Activated CD4-positive, CD25-positive, alpha-beta regulatory T cell treated with anti-CD3 and anti-CD28 coated beads, Interleukin-2, amount 50 U/mL, for 24 hours (primary cell): ENCODE measurements at places on chromosomes 7 and 10.

DNA sequence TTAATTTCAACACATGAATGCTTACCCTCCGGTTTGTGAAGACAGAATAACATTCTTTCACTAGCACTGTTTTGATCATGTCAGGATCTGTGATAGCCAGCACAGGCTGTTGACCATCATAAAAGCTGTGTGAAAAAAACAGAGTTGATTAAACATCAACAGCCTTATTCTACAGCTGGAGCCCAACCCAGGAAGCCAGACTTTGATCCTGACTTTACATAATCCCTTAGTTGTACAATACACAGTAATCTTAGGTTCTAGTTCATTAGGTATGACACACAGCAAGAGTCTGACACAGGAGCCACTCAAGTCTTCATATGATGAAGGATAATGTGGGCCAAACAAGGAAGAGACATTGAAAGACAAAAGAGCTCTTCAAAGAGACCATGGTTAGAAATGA is 11.4 kb downstream of the CYP3A4 start:
- ATAC-seq, result no peak

DNA sequence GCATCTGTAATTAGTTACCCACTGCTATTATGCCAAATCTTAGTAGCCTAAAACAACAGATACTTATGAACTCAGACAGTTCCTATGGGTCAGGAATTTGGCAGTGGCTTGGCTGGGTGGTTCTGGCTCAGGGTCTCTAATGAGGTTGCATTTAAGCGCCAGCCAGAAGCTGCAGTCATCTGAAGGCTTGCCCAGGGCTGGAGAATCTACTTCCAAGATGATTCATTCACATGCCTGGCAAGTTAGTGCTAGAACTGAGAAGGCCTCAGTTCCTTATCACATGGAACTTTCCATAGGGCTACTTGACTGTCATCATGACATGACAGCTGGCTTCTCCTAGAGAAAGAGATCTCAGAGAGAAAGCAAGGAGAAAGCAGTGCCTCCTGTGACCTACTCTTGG is 121.3 kb downstream of the AVL9 start:
- no peak for ATAC-seq

- ATAC-seq, result peak; percentile 70
Observed at GRCh38 chr10:24900888-24901685, 51.3 kb downstream of the PRTFDC1 start.

- no peak for ATAC-seq
Observed at GRCh38 chr10:113139699-113140098, 189.7 kb downstream of the TCF7L2 start.

DNA sequence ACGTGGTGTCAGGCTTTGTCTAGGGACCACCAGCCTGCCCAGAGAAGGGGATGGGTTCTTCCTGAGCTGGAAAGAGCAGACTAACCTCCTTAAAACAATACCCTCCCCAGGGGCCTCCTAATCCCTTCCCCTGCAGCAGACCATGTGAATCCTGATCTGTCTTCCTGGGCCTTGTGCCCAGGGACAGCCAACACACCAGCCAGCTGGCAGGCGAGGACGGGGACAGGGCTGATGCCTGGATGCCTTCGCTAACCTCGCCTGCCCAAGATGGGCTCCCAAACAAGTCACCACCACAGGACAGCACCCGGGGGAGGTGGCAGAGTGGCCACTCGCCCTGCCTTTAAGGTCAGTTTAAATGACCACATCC is 17.6 kb downstream of the PODXL start:
- no peak for ATAC-seq

DNA sequence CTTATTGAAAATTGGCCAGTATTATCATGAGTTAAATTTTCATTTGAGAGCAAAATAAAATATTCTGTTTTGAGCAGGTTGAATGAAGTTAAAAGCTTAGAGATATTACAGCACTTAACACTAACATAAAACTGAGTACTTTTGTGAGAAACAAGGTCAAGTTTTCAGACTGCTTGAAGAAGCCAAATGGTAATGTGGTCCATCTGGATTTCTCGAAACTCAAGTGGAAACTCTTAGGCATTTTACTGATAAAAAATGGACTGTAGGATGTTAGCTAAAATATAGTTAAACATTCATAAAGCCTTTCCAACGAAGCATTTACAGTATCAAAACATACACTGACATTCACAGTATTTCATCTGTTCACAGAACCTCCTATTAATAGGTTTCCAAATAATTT is 528.1 kb upstream of the SEMA3D start:
- ATAC-seq, result no peak

GRCh38 chr10:125068406-125068805 is 92.0 kb downstream of the CTBP2 start:
- ATAC-seq, result no peak

DNA sequence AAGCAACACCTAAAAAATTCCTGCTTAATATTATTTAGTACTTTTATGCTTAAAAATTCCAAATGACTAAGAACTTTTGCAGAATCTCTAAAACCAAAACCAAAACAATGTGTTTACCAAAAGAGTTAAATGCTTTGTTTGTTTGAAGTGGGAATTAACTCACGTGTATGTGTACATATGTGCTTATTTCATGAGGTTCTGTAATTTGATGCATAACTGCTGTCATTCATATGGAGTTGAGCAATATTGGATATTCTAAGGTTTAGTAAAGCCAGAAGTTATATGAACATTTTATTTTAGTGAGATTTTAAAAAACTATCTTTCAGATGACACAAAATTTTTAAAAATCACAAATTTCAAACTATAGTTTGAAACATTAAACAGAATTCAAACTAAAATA is 157.1 kb downstream of the PIP4K2A start:
- no peak for ATAC-seq

GRCh38 chr7:28069807-28070206 is 110.8 kb downstream of the JAZF1 start:
- no peak for ATAC-seq

DNA sequence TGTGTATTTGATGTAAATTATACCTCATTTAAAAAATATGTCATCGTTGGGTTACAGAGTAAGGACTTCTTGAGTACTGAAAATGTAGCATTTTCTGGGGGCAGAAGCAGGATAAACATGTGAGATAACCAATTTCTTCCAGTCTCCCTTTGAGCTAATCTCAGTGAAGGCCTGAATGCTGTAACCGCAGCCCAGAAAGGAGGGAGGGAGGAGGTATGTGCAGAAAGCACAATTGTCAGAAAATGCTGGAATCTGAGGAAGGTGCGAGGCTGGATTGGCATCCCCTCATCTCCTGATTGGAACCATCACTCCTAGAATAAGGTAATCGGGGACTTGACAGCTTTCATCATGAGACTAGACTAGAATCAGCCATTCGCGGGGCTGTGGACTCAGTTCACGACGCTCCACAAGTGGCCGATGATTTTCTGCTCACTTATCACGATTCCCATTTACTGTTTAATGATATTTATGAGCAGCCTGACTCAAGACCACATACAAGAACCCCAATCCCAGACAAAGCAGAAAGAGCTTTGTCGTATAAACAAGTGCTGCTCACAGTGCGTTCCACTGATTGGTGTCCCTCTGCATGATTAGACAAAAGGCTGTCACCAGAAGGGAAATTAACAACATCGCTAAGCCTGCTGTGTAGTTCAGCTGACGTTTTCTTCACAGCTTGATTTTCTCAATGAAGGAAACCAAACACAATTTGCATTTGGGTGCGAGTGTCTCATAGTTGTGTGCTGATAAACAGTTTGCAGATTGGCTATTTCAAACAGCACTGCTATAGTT is 93.2 kb downstream of the SVIL start:
- ATAC-seq, result no peak

GRCh38 chr7:112211348-112211907 is 4.9 kb downstream of the ZNF277 start:
- no peak for ATAC-seq

DNA sequence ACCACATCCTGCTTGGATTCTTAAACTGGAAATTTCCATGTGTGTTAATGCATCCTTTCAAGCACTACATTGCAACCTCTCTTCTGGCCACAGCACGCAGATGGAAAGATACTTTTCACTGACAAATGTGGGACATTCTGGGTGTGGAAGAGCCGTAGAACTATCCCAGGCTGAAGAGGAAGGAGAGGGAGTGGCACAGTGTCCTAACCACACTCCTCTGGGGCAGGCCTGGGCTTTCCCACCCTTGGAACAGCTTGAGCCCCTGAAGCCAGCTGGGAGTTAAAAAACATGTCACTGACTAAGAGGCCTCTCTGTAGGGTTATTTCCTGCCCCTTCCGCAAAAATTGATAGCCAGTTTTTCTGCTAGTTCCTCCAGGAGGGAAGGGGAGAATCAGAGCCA is 34.0 kb upstream of the DNMBP start:
- ATAC-seq, result no peak

DNA sequence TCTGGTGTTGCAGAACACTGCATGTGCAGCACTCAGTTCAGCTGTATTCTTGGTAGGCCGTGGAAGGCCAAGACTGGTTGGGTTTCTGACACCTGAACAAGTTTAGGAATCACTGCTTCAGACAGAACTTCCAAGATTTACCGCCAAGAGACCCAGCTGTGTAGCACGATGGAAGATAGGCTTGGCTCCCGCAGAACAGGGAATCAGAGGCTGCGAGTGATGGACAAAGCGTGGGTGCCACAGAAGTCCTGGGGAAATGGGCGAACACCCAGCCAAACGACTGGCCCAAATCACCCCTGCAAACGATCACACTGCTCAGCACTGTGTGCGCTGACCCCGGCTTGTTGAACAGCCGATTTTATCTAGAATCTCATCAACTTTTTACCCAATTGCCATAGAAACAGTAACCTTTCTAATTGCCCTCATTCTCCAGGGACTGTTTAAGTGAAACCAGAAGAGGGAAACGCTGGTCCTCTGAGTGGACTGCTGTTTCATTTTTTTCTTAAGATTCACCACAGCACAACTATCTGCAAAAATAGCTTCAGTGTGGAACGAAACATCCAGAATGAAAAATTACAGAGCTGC is 17.9 kb downstream of the ZFAND2A start:
- no peak for ATAC-seq

DNA sequence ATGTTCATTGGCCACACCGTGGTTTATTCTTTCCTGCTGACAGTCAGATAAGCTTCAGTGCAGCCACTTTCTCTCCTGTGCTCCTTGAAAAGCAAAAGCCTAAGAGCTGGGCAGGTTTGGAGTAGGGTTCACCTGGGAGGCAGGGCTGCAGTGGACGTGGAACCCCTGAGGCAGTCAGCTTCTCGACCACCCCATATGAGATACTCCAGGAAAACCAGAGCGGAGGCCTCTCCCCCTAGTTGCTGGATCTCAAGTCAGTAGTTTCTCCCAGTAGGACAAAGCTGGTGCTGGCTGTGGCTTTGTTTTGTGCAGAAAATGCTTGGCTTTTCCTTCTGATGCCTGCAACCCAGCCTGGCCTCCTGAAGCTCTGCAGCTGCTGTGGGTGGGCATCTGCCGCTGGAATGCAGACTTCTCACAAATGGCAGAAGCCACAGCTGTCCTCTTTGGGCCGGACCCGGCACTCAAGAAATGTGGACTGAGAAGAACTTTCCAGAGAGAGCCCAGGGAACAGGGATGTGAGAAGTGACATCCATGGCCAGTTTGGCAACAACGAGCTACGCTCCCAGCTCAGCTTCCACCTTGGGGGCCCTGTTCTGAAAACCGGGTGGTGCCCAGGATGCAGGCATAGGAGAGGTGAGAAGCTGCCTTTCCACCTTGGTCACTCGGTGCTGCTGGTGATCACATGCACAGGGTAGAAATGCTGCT is 276.6 kb upstream of the TCERG1L start:
- no peak for ATAC-seq

DNA sequence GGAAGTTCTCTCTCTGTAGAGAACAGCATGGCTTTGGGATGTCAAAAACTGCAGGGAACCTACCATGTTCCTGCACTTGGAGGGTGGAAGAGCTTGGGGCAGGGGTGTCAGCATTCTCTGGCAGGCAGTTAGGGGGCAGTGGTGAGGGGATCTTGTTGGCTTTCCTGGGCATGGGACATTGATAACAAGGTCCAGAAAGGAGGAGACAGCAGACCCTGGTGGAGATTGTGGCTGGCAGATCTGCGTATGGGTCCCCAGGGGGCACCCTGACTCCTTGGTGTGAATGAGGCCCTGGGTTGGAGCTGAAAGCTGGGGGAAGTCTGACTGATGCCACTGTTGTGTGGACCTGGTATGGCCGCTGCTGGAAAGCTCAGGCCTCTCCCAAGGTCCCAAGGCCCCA is 22.9 kb upstream of the CAMK2B start:
- ATAC-seq, result no peak

GRCh38 chr7:140485500-140486265 is 6.4 kb upstream of the MKRN1 start:
- no peak for ATAC-seq

GRCh38 chr10:12973149-12973718 is 28.3 kb downstream of the CCDC3 start:
- no peak for ATAC-seq

DNA sequence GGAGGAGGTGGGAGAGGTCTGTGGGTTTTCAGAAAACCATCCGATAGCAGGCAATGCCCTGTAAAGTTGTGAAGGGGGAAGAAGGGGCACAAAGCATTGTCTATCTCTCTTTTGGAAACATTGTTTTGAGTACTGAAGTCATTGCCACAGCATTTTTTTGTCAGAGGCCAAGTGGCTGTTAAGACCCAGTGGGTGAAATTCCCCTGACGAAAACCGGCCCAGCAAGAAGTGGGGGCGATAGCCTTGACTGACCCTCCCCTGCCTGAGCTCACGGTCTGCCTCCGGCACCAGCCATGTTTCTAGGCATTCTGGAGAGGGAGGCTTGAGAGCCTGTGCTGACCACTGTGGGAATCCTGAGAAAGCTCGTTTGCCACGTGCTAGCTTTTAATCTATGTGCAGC is 144.7 kb downstream of the RPS24 start:
- ATAC-seq, result no peak

- ATAC-seq, result no peak
Observed at GRCh38 chr10:13331646-13332045, 16.4 kb downstream of the SEPHS1 start.

DNA sequence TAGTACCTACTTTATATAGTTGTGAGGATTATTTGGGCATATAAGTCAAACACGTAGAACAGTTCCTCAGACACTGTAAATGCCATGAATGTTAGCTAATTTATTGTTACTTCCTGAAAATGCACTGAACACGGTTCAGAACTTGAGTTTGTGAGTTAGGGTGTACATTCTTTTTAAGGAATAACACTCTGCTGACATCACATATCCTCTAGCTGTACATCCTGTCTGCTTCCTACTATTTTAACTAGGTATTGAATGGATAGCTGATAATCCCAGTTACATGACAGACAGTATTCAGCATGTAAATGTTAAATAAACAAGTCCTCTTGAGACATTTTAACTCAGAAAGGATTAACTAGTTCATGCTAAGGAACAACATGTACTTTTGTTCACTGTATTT is 16.0 kb downstream of the SAMD8 start:
- no peak for ATAC-seq
